Fibroblast of skin of scalp (primary cell): ENCODE measurements at places on chromosomes 6 and 20.
A peak's percentile ranks its signal among the peaks of the same experiment; 100 is the strongest.

GRCh38 chr6:72533606-72534005, 88.3 kb upstream of the KCNQ5 start:
- DNase-seq: peak; percentile 38

GRCh38 chr6:75135450-75135849, 70.4 kb downstream of the COL12A1 start:
- peak; percentile 73 for DNase-seq

DNA sequence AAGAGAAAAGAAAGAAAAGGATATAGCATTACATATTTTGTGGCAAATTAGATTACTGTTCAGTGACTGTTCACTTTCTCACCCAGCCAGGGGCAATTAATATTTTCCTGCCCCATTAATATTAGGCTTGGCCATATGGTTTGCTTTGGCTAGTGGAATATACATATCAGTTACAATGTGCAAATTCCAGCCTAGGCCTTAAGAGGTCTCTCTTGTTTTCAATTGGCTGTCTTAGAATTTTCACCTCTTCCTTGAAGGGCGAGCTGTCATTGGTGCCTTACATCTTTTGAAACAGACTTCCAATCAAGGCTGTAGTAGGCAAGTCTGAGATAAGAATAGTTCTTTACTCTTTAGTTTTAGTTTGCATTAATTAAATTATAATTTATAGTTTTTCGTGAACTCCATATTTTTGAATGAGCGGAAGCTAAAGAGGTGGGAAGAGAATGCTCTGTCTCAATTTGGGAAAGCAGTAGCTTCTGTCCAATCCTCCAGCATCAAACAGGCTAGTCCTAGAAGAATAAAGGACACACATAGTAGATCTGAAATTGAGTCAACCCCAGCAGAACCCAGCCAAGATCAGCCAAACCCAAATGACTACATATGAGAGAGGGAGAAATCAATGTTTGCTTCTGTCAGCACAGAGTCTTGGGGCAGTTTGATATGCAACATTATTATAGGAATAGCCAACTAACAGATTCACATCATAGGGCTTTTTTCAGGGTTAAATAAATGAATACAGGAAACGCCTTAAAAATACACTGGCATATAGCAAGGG, 6.3 kb upstream of the CSNK2A1 start:
- DNase-seq: no peak

DNA sequence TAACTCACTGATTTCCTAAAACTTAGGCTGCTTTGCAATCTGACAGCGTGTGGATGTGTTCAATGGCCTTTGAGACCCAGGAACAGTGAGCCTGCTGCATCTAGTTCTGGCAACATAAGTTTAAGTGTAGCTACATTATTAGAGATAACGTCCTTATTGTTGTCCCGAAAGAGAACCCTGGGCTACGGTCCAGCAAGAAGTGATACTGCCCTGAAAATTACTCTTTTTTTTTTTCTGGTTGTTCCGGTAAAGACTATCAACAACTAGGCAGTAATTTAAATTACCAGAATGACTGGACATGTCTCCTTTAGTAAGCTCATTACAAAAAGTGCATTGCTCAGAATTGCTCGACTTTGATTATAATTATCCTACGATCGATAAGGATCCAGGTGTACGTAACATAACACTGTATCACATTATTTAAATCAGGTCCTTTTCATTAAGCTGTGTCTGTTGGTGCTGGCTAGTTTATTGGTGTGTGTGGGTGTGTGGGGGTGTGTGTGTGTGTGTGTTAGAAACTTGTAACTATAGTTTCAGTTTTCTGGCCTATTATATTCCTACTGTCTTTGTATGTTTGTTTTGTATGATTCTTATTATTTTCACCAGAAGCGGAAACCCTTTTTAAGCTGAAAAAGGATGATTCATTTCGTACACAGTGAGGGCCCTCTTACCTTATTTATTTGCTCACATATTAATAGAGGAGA, 3.0 kb downstream of the TSHZ2 start:
- no peak for DNase-seq

DNA sequence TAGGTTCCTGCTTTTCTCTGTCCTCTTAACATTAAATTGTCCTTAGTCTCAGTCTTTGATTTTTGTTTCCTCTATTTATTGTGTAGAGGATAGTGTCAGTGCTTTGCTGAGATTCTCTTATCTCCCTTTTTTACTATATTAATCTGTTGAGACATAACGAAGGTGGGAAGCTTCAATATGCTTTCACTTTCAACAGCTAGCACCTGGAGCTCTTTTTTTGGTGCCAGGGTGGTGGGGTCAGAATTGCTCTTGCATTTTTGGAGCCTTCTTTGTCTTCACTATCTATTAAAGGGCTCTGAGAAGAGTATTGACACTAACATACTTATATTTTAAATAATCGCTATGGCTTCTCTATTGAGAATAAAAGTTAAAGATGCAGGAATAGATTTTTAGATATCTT, 97.1 kb upstream of the EPHA7 start:
- no peak for DNase-seq

DNA sequence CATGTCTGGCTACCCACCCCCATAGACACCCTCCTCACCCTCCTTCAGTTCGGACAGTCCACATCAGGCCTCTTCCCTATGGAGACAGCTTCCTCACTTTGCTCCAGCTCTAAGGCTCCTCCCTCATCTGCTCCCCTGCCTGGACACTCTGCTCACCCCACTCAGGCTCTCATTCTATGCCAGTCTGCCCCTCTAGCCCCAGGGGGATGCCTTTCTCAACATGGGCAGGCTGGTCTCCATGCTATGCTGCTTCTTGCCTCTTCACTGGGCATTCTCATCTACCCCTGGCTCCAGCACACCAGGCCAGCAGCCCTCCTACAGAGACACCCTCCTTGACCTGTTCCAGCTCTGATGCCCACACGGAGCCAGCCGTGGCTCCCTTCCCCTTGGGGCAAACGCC, at the start of gene WFDC8:
Gene WFDC8, minus strand, starts transcription at position 101 of the 400 bp plus-strand sequence. Its CDS starts 37 bp downstream, at position 64.
- no peak for DNase-seq
